NCI-H1105 treated with DMSO at 0.1 percent for 48 hours (cell line): ENCODE measurements at places on chromosomes 5 and 9.
A peak's percentile ranks its signal among the peaks of the same experiment; 100 is the strongest.

GRCh38 chr5:32461441-32462120, 17.0 kb upstream of the ZFR start:
- DNase-seq = no peak

GRCh38 chr5:83077662-83078261, 415 bp downstream of the XRCC4 start:
- no peak for DNase-seq

DNA sequence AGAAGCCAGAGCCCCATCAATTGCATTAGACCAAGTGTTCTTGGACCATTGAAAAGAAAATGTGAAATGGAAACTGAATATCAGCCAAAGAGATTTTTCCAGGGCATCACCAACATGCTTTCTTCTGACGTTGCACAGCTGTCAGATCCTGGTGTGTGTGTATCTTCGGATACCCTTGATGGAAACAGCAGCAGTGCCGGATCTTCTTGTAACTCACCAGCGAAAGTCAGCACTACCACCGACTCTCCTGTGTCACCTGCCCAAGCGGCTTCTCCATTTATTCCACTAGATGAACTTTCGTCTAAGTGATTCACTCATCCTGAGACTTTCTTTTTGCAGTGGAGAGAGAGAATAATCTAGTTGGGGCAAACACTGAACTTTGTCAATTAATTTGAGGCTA, 75.7 kb downstream of the PIP5K1B start:
- peak; percentile 3 for DNase-seq

GRCh38 chr5:13606051-13606450, 338.4 kb downstream of the DNAH5 start:
- DNase-seq = no peak

GRCh38 chr5:142095035-142095434, 13.5 kb upstream of the NDFIP1 start:
- DNase-seq = no peak

DNA sequence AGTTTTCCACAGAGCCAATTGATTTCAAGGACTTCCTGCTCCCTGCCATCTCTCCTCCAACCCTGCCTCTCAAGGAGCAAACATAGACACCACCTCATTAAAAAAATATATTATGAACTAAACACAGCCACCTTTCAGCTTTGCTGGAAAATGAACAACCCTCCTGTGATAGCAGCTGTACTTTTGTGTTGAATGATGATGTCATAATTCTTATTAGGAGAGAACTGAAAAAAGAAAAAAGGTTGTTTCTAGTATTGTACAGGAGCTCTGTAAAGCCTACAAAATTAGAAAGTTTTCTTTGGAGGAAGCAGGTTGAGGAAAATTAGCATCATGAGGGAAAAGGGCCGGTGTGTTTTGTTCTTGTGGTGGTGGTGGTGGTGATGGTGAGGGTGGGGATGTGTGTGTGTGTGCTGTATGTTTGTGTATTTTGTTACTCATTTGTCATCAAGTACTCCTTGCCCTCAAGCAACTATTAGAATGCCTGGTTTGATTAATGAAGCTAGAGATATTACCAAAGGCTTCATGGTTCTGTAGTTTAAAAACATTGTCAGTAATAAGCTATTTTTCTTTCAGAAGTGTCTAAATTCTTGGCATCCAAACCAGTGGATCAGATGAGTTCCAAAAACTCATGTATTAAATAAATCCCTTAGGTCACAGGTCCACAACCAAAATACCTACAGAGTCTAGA, 405.9 kb downstream of the TLE4 start:
- DNase-seq = no peak

- DNase-seq = no peak
These were observed 84.5 kb upstream of the NFIB start for GRCh38 chr9:14398473-14398872.

DNA sequence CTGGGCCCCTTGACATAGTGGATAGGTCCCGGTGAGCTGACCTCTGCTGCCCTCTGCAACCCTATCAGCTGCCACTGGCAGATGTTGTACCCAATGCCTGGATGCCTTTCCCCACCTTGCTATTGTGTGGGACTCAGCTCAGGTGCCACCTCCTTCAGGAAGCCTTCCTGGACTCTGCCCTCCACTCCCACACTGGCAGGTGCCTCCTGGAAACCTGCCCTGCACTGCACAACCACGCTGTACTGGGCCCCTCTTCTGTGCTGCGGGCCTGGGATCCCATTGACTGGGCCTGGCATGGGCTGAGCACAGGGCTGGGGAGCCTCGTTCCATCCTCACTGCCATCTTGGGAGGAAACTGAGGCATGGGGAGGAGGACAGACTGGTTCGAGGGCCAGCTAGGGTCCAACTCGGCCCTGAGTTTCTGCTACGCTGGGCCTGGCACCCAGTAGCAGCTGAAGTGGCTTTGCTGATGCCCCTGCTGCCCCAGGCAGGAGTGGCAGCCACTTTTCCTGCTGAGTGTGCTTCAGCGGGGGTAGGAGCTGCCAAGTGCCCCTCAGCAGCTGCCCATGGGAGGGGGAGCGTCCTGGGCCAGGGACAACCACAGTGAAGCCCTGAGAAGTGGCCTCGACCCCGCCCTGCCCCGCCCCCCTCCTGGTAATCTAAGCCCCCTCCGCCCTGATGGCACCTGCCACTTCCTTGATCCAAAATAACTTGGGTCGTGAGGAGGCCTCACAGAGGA, 1.3 kb downstream of the AK1 start:
- DNase-seq = no peak

DNA sequence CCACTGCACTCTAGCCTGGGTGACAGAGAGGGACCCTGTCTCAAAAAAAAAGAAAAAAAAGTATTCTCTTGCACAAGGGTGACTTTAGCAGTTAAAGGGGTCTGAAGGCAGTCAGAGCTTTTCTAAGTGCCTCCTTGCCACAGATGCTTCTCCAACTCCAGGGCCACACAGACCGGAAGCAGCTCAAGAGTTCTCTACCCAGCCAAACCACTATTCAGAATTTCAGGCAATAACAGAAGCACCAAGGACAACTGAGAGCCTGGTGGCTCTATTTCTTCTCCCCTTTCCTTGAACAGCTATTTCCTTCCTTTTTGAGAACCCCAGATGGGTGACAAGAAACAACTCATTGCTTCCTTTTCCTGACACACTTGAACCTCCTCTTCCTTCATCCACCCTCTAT, 2.2 kb downstream of the FAM219A start:
- DNase-seq = no peak

DNA sequence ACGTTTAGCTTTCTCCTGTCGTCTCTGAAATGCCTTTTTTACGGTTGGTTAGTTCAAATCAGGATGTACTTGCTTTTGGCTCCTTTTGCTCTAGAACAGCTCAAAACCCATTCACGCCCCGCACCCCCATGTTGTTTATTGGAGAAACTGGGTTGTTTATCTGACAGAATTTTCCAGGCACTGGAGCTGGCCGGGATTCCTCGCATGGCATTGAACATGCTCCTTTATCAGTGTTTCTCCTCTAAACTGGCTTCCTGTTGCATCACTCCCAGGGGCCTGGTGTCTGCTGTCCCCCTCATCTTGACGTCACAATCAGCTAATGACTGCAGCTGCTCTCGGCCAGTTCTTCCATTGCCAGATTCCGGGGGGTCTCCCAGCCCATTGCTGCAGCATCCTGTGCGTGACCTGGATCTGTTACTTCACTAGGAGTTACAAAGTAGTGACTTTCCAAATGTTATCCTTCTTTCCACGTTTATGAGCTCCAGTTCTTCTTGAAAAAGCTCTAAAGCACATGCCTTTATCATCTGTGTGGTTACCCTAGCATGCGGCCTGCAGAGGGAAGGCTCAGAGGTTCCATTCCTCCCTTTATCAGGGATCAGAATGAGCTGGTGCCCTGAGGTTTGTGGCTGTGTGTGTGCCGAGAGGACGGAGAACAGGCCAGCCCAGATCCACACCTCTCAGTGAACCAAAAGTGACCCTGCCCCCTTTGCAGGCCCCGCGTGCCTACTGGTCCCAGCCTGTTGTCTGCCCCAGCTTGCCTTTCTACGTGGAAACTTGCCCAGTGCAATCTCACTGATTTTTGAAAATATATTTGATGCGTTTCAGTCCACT, 27.5 kb downstream of the FAM163B start:
- no peak for DNase-seq

DNA sequence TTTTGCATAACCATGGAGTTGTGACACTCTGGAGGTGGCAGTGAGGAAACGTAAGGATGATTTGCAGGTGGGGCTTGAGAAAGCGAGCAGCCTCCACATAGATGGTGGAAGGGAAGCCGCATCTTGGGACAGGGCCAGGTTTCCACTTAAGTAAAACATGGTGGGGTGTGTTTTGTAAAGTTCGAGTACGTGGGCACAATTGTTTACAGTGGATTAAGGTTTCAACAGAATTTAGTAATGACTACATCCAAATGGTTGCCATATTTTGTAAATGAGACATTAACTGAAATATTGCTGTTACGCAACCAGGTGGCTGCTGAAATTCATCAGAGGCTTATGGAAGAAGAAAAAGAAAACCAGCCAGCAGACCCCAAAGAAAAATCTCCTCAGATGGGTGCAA, 85.4 kb upstream of the IL7R start:
- DNase-seq = peak; percentile 48

DNA sequence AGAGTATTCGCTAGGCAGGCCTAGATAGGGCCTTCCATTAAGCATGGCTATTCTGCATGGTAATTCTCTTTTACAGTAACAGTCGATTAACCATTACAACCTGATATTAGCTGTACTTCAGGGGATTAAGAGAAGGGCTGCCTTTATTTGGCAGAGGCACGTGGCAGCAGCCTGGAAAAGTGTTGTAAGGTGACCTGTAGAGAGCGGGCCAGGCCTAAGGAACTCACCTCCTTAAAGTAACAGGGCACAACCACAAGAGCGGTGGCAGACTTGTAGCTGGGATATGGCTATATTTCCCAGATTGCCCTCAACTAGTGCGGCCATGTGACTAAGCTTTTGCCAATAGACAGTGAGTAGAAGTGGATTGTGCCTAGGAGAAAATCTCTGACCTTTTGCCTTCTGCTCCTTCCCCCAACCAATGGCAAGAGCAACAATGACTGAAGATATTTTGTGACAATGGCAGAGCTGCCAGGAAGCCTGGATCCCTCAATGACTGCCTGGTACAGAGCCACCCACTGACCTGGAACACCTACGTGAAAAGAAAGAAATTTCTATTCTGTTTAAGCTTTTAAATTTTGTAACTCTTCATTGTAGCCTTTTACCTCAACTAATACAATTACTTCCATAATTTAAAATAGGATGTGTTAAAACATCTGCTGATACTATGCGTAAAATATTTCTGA, 18.9 kb upstream of the ANKRD34B start:
- no peak for DNase-seq

GRCh38 chr5:179191506-179192184, 131.5 kb downstream of the ZNF354C start:
- no peak for DNase-seq

- peak; percentile 50 for DNase-seq
These were observed 16.9 kb downstream of the DNAJC18 start for GRCh38 chr5:139422307-139422893.

- DNase-seq = no peak
These were observed 104.8 kb upstream of the SMARCA2 start for GRCh38 chr9:1910269-1910811.

DNA sequence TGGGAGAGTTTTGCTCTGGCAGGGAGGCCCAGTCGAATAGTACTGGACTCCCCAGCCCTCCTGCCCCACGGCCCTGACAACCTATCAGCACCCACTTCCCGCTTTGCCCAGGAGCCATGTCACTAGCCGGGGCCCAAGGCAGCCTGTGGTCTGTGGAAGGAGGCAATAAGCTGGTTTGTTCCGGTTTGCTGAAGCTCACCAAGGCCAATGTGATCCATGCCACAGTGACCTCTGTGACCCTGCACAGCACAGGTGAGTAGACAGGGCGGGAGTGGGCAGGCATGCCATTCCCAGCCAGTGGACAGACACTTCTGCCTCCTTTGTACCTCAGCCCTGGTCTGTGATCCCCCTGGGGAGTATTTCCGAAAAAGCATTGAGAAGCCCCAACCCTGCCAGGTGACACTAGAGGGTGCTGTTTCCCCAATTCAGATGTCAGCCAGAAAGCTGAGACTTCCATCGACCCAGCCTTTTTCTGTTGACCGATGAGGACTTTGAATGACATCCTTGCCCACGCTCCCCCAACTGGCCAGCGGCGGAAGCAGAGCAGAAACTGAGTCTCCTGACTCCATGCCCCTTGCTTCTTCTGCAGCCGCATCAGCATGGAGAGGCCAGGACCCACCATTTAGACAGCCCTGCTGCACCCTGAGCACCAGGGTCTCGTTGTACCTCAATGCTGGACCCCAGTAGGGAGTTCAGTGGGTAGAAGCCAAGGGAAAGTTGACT, 9.6 kb downstream of the PCYOX1L start:
- peak; percentile 27 for DNase-seq

DNA sequence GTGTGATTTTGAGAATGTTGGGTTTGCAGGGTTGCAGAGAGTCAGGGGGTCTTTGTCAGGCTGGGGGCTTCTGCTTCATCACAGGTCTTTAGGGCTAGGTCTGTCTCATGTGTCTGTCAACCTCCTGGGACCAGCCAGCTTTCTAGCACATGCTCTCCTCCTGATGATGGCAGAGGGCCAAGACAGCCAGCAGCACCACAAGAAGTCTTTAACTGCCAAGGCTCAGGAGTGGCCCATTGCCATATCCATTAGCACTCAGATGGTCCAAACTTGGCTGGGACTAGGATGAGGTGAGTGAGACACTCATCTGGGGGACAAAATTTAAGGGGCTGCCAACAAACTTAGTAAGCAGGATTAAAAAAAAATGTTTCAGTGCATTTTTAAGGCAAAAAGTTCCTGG, 384.2 kb upstream of the CDH10 start:
- DNase-seq = peak; percentile 67

DNA sequence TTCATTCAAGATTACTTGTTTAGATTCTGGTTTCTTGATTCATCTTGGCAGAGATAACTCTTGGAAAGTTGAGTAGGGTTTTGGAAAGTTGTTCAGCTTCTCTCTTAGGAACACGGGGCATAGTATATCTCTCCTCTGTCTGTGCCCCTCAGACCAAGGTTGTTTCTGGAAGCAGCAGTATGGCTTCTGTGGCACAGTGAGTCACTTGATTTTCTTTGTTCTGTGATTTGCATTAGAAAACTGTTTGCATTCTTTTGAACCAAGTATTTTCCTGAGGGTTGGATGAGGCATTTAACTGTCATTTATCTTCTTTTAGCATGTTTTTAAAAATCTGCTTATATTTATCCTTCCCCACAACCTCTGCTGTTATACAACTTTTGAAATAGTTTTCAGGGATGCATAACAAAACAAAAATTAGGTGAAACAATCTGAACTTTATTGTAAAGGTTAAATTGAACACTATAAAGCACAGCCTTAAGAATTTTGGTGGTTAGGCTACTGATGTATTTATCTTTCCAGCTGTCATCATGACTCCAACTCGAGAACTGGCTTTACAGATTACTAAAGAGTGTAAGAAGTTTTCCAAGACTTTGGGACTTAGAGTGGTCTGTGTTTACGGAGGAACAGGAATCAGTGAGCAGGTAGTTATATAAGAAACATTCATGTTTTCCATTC, 26.5 kb downstream of the DDX46 start:
- no peak for DNase-seq

DNA sequence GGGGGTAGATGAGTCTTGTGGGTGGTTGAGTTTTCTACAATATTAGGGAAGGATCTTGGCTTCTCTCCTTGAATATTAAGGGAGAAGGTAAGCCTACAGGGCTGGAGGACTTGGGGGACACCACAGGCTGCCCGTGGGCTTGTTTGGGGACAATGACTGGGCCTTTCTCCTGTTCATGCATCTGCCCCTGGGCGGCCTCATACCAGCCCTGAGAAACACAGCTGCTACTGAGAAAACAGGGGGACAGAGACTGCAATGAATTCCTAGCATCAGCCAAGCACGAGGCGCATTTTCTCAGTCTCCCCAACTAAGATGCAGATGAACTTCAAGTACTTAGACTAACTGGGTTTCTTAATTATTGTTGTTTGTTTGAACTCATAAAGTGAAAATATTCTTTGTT, 24.6 kb downstream of the C5orf58 start:
- no peak for DNase-seq

GRCh38 chr5:96141749-96142148, 180.1 kb upstream of the ELL2 start:
- DNase-seq = no peak
